Head of caudate nucleus (tissue), 42 donors: ENCODE measurements at places on chromosomes 7 and 10.

DNA sequence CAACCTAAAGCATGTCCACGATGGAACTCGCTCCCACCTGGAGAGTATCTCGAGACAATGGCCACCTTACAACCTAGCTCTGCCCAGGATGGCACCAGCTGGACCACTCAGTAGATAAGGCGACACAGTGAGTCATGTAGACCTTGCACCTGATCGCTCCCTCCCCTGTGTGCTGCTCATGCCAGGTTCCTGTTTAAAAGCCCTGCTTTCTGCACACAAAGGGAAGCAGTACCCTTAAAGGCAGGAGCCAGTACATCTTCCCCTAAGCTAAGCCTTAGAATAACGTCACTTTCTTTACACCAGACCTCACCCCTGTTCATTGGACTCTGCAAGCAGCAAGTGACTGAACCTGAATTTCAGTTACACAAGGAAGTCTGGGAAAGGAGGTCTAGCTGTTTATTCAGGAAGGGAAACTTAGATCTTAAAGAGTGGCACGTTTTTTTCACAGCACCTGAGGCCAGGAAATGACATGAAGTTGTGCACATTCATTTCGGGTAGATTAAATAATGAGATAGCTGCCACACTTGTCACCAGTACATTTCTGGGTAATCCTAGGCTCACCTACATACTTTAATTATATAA lies 117.9 kb downstream of the MTPAP start:
- no peak for DNase-seq

GRCh38 chr10:67257018-67257417 lies 331.2 kb downstream of the LRRTM3 start:
- DNase-seq, result no peak

DNA sequence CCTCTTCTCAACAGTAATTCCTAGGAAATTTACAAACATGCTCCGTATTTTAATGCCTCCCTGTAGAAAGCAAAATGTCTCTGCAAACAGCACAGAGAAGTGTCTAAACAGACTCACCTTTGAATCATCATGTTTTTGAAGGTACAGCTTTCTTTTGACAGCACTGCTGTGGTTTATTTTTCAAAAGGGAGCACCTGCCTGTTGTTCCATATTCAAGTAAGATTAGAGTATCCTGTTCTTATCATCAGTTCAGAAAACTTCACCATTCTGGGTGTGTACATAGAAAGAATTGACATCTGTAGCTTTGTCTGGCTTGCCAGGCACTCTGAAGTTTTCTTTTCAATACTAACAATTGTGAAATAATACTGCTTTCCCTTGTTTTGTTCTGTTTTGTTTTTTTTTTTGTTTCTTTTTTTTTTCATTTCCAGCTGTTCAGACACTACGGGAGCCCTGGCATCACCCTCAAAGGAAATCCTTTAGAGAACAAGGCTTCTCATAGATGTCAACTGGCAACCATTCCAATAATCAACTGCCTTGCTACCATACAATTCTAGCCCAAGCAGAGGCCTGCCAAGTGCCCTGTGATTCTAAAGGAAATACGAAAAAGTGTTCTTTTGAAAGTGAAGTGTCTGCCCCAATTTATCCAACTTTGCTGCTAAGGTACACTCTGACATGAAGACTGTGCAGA lies 275.9 kb downstream of the PRPF18 start:
- DNase-seq, result no peak

GRCh38 chr7:22229148-22229547 lies 127.8 kb downstream of the RAPGEF5 start:
- DNase-seq, result no peak

DNA sequence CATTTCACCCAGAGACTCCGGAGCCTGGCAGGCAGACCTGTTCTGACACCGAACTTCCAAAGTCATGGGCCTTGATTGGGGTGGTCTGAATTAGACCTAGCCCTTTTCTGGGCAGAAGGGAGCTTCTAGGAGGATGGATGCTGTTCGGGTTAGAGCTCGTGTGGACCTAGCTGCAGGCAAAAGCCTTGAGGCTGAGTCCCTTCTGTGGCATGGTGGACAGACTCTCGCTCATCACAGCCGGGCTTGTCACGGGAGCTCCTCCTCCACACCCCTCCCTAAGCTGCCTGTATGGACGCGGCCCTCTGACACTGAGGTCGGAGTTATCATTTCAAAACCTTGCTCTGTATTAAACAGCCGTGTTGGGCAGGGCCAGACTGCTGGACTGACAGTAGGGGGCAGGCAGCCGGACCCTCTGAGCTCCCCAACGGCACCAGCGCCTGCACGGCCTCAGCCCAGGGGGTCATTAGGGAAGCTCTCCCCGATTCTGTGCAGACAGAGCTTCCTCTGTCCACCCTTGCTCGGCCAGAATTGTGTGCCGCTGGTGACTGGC lies 2.2 kb downstream of the IRF5 start:
- DNase-seq, result no peak

GRCh38 chr7:88042157-88042556 lies 108.1 kb downstream of the ADAM22 start:
- no peak for DNase-seq

DNA sequence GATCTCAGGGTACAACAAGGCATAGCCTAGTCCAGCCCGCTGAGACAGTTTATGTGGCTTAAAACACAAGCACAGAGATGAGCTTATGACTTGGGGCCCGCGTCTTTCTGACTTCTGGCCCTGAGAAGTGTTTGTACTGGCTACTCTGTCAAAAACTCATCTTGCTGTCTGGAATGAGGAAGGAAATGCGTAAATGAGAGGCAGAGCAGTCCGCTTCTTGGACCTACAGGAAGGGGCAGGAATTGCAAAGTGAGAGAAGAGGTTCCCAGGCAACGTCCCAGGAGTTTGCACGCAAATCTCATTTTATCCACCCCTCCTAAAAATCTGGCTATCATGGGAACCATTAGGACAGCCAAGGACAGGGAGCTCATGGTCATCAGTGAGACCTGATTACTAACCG lies 5.5 kb downstream of the ANXA11 start:
- DNase-seq, result no peak
